ENCODE measurements at places on chromosomes 1 and 21. TPM values are rescaled to one million over a fixed set of nuclear protein-coding genes. Genes with fewer than 3 reads are reported as not detected.

CDK11B gene
- total RNA-seq: 32.0 TPM

ITGB2 gene
- total RNA-seq: 24.8 TPM

- peak; percentile 32 for DNase-seq
These were observed 453 bp downstream of the PABPC4 start for GRCh38 chr1:39576016-39576657.

OLFM3 gene
- total RNA-seq: not detected

DNA sequence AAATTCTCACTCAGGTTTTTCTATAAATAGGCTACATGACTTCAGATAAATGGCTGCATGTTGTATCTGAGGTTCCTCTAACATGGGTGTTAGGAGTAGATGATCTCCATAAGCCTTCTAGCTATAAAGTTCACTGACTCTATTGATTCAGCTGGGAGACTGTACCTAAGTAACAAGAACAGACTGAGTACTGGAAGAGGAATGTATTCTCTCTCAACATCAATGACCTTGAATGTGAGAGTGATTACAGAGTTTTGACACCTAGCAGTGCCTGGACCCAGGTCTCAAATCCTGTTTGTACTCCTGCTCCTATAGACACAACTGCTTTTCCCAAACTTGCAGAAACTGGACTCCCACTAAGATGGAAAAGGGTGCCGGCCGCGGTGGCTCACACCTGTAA lies 8.6 kb upstream of the SLC19A2 start:
- no peak for DNase-seq

GRCh38 chr1:211420389-211420788 lies 71.6 kb downstream of the RD3 start:
- peak; percentile 85 for DNase-seq

DNA sequence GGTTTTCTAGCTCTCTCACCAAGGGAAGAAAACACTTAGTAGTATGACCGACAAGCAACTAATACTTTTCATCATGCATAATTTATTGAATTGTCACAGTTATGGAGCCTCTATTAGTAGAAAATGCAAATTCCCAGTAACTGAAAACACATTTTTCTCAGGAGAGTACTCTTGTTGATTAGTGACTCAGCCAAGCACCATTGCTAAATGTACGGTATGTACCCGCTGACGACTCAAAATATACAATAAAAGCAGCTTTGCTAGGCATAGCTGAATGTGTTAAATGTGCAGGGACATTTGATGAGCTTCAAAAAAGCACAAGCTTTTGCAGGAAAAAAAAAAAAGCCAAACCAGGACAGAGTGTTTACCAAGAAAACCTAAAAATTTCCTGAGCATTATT lies 63.9 kb downstream of the WDR64 start:
- DNase-seq: peak; percentile 75

GRCh38 chr1:153025797-153026196 lies 5.2 kb upstream of the SPRR1B start:
- no peak for DNase-seq

PTPN7 gene
- not detected for total RNA-seq

S100A9 gene
- 126 TPM for total RNA-seq

- DNase-seq: no peak
These were observed 111.5 kb downstream of the ETS2 start for GRCh38 chr21:38917043-38917774.

CSF3R gene
- not detected for total RNA-seq

DNA sequence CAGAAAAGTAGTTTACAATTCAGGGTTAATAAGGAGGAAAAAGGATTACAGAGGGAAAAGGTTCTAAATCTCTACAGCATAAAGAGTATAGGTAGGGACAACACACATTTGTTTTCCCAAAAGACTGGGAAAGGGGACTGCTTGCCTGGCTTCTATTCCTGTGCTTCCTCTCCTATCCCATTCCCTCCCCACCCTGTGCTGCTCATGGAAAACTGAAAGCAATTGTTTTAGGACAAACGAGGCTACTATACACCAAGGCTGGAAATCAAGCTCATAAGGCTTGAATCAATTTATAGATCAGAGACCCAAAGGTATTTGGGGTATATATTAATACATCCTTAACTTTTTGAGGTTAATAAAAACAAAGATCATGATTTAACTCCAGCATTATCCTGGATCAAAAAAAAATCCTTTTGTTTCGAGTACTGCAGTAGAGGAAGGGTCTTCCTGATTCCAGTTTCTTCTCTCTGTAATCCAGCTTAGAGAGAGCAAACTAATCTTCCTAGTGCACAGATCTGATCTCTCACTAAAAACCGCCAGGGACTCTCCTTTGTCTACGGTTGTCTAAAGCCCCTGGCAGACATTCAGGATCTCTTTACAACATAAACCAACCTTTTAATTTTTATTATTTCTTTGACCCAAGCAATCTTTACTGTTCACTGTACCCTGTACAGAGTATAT lies 37.4 kb upstream of the A3GALT2 start:
- no peak for DNase-seq

GRCh38 chr1:92953491-92953890 lies 7.8 kb downstream of the DIPK1A start:
- no peak for DNase-seq

All from MCF 10A (cell line).